HAP-1 (cell line): ENCODE measurements at places on chromosomes 11 and 22.
A peak's percentile ranks its signal among the peaks of the same experiment; 100 is the strongest.

DNA sequence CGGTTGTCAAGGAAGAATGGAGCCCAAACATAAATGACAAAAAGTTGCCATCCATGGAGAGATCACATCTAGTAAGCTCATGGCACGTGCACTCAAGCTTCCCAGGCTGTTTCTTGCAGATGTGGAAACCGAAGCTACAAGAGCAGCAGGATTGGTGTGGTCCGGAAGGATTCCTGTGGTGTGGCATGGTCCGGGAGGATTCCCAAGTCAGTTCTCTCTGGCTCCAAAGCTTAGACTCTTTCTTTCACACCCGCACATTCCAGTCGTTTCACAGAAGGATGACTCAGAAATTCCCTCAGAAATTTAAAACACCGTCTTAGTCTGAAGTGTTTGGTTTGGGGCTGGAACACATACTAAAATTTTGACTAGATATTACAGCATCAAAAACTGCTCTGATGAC is 78.0 kb upstream of the DRD2 start:
- no peak for DNase-seq

DNA sequence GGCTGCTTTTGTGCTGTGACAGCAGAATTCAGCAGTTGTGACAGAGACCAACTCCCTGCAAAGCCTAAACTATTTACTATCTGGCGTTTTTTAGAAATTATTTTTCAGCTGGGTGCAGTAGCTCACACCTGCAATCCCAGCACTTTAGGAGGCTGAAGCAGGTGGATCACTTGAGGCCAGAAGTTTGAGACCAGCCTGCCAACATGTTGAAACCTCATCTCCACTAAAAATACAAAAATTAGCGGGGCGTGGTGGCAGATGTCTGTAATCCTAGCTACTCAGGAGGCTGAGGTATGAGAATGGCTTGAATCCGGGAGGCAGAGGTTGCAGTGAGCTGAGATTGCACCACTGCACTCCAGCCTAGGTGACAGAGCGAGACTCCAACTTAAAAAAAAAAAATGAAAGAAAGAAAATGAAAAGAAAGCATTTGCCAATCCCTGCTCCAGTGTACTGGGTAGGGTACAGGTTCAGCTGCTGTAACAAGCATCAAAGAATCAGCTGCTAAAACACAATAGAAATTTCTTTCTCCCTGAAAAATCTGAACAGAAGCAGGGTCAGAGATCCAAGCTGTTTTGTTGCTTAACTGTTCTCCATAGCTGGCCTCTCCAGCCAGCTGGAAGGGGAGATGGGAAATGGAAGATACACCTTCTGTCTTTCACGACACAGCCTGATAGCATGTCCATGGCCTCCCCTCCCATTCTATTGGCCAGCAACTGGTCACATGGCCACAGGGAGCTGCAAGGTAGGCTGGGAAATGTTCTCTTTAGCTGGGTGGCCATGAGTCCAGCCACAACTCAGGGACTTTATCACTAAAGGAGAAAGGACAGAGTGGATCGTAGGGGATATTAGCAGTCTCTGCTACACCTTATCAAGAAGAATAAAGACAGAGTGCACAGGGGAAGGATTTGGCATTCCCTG is 8.5 kb upstream of the NCF4 start:
- DNase-seq, result no peak

DNA sequence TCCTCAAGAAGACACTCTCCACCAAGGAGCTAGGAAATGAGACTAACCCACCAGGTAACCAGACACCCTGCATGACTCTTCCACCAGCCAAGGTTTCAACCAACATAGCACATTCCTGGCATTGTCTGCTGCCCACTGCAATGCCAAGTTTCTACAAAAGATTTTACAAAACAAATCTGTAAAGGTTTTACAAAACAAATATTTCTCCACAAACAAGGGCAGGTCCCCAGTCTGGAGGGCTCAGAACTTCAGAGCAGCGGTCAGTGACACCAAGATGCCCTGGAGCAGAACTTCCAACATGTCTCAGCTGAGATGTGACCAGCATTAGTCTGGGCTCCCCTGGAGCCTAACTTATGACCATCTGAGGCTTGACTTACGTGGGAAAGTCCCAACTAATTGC is 14.0 kb downstream of the GALNT18 start:
- DNase-seq, result no peak

GRCh38 chr22:49817359-49817758 is 10.3 kb downstream of the BRD1 start:
- no peak for DNase-seq

DNA sequence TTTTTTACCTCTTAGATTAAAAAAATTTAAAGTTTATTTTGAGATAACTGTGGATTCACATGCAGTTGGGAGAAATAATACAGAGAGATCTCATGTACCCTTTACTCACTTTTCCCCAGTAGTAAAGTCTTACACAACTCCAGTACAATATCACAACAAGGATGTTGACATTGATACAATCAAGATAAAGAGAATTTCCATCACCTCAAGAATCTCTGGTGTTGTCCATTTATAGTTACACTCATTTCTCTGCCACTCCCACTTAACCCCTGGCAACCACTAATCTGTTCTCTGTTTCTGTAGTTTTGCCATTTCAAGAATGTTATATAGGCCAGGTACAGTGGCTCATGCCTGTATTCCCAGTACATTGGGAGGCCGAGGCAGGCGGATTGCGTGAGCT is 10.5 kb upstream of the ZBED5 start:
- DNase-seq, result no peak

- DNase-seq, result no peak
Observed at GRCh38 chr22:38631724-38632123, 24.5 kb downstream of the FAM227A start.

DNA sequence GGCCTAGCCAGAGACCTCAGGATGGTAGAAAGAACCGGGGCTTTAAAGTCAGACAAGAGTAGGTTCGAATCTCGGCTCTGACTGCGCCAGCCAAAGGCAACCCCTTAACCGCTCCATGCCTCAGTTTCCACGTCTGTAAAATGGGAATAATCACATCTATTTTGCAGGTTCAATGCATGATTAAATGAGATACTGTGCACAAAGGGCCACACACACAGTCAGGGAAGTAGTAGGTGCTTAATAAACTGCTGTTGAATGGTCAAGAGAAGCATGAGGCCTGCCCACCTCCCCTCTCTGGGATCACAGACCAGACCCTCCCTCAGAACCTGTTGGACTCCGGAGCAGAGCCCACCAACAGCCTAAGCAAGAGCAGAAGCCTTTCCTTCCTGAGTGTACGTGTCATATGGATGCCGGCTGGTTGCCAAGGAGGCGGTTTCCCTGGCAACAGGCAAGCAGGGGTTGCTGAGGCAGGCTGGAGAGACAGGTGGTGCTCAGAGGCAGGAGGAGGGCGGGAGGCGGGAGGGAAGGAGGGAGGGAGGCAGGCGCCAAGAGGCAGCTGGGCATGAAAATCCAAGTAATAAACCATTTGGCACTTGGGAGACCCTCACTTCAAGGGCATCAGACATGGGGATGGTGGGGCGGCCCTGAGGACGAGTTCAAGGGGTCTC is 43.9 kb downstream of the NFAM1 start:
- peak; percentile 47 for DNase-seq
